Activated CD8-positive, alpha-beta memory T cell treated with anti-CD3 and anti-CD28 coated beads, Interleukin-2, amount 10 ng/mL, durations not matched to agents 7 days and 5 days (primary cell): ENCODE measurements at places on chromosomes 4 and X. TPM values are rescaled to one million over a fixed set of nuclear protein-coding genes. Genes with fewer than 3 reads are reported as not detected.

The HPGDS gene
- total RNA-seq = 0.66 TPM

The CYTL1 gene
- total RNA-seq = not detected

The SUPT20HL1 gene
- total RNA-seq = not detected

The FAAH2 gene
- total RNA-seq = 2.2 TPM

The GLRA3 gene
- total RNA-seq = not detected

The FAM9C gene
- total RNA-seq = not detected

The KLF8 gene
- total RNA-seq = 3.4 TPM

The F8A1 gene
- 49.0 TPM for total RNA-seq

The TMEM255A gene
- 0.15 TPM for total RNA-seq

The PNMA6A gene
- total RNA-seq = 0.45 TPM

The SPINK2 gene
- total RNA-seq = 1.5 TPM

DNA sequence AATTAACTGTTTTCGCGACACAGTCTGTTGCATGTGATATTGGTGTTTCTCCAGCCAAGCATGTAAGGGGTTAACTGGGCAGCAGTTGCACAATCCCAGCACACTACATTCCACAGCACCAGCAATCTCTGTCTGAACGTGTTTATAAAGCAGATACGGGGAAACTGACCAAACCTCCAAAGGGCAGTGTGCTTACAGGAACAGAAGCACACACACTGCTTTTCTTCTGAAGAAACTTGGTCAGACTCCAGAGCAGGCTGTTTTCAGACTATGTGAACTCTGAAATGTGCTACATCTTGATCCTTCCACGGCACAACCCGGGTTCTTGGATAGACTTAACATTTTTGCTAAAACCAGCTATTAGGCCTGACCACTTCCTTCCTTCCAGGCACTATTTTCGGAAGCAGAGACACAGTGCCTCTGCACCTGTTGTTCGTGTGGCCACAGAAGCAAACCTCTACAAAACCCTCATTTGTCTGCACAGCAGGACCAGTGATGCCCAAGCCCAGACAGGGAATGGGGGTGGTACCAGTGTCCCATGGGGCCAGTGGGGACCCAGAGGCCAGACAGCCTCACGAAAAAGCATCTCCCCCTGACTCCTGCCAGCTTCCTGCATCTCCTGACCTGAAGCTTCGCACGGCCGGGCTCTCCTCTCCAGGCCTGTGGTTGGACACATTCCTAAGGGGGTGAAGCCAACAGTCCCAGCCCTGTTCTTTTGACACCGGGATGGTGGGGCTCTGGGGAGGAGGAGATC, 90.1 kb downstream of the IRF2 start:
- peak; percentile 72 for DNase-seq

DNA sequence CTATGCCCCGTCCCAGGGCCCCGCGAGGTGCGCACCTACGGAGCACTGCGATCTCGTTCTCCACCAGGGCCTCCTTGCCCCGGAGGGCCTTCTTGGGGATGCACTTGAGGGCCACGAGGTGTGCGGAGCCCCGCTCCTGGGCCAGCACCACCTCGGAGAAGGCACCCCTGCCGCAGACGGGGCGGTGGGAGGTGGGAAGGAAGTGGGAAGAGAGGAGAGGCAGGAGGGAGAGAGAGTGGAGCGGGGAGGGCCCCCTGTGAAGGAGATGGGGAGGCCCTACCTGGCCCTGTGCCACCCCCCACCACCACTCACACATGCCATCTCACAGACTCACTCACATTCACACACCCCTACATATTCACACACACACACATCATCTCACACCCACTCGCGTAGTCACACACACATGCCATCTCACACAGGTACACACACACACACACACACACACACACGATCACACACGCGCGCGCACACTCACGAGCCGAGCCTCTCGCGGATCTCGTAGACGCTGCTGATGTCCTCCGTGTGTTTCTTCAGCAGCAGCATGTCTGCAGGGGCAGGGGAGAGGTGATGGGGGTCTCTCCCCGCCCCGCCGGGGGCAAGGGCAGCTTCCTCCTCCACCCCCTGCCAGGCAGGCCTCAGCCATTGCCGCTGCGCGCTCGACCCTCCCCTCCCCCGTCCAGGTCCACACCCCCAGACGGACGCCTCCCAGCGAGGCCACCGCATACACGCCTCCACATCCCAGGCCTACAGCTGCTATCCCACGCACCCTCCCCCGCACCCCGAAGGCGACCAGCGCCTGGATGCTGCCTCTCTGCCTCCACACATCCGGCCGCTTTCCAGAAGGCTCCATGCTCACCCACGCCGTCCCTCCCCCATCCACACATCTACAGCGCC, 834 bp downstream of the PNCK start:
- DNase-seq = no peak

- DNase-seq = no peak
Observed at GRCh38 chr4:35247047-35247446, 997.3 kb downstream of the ARAP2 start.

DNA sequence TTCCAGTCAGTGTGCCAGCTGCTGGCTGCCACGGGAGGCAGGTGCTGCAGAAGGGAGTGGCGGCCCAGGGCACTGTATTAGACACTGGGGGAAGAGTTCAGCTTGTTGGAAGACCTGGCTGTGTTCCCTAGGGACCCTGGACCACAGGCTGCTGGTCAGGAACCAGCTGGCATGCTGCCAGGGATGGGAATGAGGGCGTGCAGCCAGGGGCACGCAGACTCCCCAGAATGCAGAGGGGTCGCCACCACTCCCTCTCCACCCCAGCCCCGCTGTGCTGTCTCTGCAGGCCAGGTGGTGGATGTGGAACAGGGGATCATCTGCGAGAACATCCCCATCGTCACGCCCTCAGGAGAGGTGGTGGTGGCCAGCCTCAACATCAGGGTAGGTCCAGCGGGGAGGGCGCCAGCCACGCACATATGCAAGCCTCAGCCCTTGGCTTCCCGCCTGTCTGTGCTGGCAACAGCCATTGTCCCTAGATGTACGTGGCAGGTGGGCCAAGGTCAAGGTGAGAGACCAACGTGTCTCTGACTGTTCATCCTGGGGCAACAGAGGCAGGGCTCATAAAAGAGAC, 12.3 kb downstream of the ABCD1 start:
- DNase-seq = no peak

DNA sequence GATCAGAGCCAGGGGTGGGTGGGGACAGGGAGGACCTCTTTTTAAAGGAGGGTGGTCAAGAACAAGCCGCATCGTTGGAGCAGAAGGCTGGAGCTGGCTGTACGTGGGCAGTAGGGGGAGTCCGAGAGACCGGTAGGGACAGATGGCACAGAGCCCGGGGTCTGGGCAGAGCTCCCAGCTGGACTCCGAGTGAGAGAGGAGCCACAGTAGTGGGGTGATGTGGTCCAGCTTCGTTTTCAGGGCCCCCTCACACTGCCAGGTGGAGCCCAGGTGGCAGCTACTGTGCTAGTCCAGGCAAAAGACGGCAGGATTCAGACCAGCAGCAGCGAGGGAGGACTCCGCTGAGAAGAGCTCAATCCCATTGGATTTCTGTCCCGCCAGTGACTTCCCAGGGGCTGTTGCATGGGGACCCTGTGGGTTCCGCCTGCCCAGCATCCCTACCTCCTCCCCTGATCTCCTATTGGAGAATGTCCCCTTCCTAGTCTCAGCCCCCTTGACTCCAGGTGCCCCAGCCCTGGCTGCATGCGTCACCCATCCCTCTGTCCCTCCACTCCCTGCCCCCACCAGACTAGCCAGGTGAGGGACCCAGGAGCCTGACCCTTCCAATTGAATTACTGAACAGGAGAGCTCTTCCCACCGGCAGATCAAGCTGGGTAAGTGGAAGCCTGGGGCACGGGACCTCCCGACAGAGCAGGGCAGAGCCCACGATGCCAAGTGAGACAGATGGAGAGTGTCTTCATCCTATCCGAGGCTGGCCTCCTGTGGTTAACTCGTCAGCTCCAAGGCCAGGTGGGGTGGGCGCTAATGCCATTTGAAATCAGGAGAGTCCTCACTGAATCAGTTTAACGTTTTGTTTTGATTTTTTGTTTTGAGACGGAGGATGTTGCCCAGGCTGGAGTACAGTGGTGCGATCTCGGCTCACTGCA, 2.9 kb downstream of the ARHGAP4 start:
- DNase-seq = no peak

GRCh38 chr4:128347930-128348660, 60.5 kb upstream of the PGRMC2 start:
- DNase-seq = no peak

DNA sequence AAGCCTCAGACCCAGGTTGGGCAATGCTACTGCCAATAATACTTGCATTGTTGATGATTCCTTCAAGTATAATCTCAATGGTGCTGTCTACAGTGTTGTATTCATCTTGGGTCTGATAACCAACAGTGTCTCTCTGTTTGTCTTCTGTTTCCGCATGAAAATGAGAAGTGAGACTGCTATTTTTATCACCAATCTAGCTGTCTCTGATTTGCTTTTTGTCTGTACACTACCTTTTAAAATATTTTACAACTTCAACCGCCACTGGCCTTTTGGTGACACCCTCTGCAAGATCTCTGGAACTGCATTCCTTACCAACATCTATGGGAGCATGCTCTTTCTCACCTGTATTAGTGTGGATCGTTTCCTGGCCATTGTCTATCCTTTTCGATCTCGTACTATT, 7.4 kb downstream of the LPAR4 start:
- no peak for DNase-seq

- no peak for DNase-seq
Observed at GRCh38 chr4:2829321-2829932, 14.2 kb upstream of the ADD1 start.

GRCh38 chrX:85611926-85612325, 232.5 kb upstream of the POF1B start:
- DNase-seq = no peak

DNA sequence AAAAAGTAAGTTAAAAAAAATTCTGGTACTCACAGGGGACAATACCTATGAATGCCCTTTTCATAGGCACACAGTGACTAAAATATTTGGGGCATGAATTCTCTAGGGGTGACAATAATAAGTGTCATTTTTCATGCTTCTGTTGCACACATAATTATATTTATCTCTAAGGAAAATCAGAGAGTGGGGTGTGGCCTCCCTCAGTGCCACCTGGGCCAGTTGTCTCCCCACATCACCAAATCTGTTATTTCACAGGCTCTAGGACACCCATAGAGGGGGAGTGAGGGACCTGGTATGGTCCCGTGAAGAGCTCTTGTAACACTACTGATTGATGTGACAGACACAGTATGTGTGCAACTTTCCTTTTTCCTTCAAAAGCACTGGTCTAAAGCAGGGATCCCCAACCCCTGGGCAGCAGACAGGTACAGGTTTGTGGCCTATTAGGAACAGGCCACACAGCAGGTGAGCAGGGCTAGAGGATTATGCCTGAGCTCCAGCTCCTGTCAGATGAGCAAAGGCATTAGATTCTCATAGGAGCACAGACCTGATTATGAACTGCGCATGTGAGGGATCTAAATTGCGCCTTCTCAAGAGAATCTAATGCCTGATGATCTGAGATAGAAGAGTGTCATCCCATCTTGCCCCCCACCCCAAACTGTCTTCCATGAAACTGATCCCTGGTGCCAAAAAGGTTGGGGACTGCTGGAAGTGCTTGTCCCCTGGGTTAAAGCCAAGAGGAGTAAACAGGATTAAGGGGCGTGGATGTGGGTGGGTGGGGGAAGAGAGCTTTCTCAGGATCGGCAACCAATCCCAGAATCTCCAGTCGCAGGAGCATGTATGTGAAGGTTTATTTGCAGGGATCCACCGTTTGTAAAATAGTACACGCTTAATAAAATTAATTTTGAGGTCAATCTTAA, 856 bp downstream of the SLC9B1 start:
- no peak for DNase-seq

- no peak for DNase-seq
Observed at GRCh38 chr4:41124916-41125548, 89.3 kb downstream of the APBB2 start.

DNA sequence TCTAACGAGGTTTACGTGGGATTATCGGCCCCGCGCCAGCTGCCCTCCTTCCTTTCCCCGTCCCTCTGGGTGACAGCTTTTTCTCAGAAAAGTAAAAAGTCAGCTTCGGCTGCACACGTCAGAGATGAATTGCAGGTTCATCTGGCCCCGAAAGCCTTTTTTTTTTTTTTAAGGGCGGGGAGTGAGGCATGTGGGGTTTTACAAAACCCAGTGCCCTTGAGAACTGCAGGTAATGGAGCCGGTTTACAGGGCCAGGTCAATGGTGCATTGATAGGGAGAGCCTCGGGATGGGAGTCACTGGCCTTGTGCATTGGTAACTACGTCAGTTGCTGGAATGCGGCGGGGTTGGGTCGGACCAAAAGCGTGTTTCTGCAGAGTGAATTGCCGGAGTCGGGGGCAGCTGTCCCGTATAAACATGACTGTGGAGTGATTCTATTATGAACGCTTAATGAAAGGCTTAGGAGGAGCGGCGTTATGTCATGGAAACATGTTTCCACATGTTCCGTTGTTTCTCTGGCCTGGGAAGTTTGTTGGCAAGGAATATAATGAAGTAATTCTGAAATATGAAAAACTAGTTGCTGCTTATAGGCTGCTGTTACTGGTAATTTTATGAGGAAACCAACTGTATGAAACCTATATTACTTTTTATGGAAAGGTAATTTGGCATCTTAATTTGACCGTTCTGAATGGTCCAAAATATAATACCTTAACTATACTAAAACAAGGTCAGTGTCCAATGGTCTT, 1.1 kb downstream of the HSPA4L start:
- DNase-seq = no peak

DNA sequence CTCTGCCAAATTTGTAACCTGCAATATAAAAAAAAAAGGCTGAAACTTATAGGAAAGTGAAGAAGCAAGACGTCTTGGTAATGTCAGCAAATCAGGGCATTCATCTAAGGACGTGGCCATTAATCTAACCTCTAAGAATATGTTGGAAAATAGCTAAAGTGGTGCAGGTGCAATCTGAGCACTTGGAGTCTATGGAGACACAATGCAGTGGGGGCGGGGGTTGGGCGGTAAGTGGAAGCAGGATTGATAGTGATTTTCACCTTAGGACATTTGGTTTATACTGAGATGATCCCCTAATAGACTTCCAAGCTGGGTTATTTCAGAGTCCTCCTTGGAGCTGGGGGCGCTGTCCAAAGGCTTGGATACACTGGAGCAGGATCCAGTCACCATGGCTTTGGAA, 283.4 kb downstream of the EPHA5 start:
- DNase-seq = no peak

- DNase-seq = no peak
Observed at GRCh38 chr4:113467581-113467980, 294.0 kb downstream of the CAMK2D start.

DNA sequence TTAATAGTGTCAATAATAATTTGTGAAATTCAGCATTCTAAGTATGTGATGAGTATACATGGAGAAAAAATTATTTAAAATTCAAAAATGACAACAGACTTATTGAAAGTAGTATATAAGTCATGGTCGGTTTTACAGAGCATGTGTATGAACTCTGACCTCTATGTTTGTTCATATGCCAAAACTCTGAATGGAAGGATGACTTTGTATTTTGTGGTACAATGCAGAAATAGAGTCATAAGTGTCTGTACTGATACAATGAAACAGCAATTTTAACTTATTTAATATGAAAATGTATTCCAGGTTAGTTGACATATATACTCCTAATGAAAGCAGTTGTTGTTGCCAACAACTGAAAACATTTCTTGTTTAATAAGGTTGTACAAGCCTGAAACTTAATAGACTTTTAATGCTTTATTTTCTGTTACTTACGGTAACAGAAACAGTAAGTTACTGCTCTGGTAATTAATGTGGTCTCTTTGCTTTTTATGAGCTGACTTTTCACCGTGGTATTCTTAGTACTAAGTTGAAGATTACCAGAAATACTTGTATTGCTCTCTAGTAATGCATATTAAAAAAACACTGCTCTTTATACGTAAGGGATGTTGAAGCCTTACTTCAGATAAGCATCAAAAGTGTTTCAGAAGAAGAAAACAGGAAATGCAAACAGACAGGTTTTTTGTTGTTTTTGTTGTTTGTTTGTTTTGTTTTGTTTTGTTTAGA, 1.9 kb downstream of the UBE2K start:
- no peak for DNase-seq
